ENCODE measurements at places on chromosomes 12 and 14. TPM values are rescaled to one million over a fixed set of nuclear protein-coding genes. Genes with fewer than 3 reads are reported as not detected.

The FOXN4 gene
- not detected for total RNA-seq

The LMO3 gene
- not detected for total RNA-seq

The TEP1 gene
- total RNA-seq, result 40.3 TPM

The TRHDE gene
- total RNA-seq, result not detected

All from endothelial cell of umbilical vein (primary cell).